NCI-H1694 (cell line): ENCODE measurements at places on chromosomes 2 and 18.

- no peak for DNase-seq
Observed at GRCh38 chr2:136233298-136233697, 115.3 kb upstream of the CXCR4 start.

- DNase-seq: no peak
Observed at GRCh38 chr2:194745557-194746146, 911.4 kb upstream of the SLC39A10 start.

DNA sequence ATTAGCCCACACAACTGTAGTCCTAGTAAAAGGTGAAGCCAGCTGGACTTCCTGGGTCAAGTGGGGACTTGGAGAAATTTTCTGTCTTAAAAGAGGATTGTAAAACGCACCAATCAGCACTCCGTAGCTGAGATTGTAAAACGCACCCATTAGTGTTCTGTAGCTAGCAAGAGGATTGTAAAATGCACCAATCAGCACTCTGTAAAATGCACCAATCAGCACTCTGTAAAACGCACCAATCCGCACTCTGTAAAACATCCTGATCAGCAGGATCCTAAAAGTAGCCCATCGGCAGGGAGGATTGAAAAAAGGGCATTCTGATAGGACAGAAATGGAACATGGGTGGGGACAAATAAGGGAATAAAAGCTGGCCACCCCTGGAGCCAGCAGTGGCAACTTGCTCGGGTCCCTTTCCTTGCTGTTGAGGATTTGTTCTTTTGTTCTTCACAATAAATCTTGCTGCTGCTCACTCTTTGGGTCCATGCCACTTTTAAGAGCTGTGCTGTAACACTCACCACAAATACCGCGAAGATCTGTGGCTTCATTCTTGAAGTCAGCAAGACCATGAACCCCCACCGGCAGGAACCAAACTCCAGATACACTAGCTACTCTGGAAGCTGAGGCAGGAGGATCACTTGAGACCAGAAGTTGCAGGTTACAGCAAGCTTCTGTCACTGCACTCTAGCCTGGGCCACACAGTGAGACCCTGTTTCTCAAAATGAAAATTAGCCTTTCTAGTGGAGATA, 102.6 kb downstream of the HS6ST1 start:
- no peak for DNase-seq

GRCh38 chr2:26850505-26850904, 2.6 kb downstream of the DPYSL5 start:
- DNase-seq: no peak

GRCh38 chr2:239154971-239155805, 245.6 kb downstream of the HDAC4 start:
- DNase-seq: no peak

DNA sequence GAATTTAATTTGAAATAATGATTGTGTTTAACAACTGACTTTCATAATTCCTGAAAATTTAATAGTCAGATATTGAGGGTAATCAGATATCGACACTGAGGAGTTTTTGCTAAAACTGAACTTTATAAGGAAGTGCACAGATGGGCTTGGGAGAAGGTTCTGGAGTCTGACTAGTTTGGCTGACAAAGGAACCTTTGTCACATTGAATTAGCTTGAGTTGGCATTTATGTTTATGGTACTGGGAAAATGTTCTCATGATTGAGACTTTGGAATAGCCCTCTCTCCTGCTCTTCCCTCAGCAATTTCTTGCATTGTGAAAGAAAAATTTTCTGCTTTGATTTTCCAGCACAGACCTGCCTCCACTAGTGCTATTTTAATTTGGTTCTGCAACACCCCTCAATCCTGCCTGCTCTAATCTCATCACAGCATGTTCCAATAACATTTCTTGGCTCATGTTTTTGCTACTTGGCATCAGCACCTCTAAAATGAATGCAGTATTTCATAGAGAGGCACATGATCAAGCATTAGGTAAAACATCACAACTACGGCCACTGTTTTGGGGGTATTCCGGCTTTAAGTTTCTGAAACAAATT, 133.9 kb upstream of the FSHR start:
- no peak for DNase-seq

- no peak for DNase-seq
Observed at GRCh38 chr2:160737247-160737646, 243.6 kb upstream of the RBMS1 start.
